T-helper 9 cell (primary cell): ENCODE measurements at places on chromosomes 13 and 19.

- peak; percentile 52 for DNase-seq
Measured at GRCh38 chr19:34639491-34640085, 37.4 kb downstream of the SCGB2B2 start.

DNA sequence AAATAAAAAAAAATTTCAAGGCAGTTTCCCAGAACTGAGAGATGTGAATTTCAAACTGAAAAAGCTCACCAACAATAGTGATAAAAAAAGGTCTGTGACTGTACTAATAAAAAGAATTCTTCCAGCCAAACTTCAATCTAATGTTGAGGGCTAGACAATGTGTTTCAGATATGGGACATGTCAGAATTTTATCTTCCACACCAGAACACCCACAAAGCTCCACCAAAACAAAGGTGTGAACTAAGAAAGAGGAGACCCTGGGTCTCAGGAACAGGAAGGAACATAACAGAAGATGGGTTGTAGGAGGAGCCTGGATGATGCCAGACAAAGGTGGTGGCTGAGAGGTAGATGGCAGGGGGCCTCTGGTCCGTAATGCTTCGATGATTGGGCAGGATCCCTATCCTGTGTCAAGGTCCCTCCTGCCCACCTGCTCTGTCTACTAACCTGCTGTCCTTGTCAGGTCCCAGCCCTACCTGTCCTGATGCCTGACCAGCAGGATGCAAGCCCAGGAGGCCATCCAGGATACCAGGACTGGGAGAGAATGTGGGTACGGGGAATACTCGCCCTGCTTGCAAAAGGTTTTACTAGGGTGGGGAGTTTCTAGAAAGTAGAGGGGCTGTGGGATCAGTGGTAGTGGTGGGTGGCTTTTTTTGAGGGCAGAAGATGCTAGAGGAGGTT, 4.5 kb downstream of the MZF1 start:
- DNase-seq = no peak

- DNase-seq = no peak
Measured at GRCh38 chr13:66714795-66715194, 515.3 kb downstream of the PCDH9 start.

GRCh38 chr19:57558525-57558924, 1.1 kb downstream of the ZNF550 start:
- no peak for DNase-seq

DNA sequence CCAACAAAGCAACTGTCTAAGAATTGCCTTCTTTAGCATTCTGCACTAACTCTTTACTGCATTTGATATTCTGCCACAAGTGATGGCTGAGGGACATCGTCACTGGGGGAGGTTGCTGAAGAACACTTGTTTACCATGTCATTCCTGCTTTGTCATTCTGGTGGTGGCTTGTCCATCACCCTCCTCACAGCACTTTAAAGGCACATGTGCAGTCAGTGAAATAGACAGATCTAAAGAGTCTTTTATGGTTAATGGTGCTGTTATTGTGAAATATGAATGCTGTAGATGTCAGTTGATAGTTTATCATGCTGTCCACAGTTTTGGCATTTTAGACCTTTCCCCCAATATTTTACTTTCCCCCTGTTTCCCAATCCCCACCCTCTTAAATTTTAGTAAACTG, 120.9 kb upstream of the TSC22D1 start:
- DNase-seq = no peak

- no peak for DNase-seq
Measured at GRCh38 chr13:112530861-112531260, 57.1 kb downstream of the TUBGCP3 start.

DNA sequence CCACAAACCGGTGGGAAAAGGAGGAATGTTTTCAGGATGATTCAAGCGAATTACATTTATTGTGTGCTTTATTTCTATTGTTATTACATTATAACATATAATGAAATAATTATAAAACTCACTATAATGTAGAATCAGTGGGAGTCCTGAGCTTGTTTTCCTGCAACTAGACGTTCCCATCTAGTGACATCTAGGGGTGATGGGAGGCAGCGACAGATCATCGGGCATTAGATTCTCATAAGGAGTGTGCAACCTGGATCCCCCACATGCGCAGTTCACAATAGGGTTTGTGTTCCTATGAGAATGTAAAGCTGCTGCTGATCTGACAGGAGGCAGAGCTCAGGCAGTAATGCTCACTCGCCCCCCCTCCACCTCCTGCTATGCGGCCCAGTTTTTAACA, 54.5 kb downstream of the SPTBN4 start:
- DNase-seq = no peak

DNA sequence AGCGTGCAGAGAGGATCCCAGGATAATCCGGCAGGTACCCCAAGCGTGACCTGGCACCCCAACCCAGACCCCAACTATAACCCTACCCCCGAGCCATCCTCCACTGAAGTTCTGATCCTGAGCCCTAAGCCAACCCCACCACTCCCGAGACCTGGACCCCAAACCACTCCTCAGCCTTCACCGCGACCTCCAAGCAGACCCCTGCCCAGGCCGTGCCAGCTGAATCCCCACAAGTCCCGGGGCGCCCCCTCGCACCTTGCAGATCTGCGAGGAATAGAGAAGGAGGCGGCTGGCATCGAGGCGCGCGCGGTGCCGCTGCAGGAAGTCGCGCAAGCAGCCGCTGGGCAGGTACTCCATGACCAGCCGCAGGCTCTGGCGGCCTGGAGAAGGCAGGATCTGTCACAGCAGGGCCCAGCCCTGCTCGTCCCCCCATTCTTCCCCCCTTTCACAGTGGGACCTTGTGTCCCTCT, 10.1 kb upstream of the INSL3 start:
- no peak for DNase-seq

GRCh38 chr13:98890925-98891324, 86.9 kb downstream of the DOCK9 start:
- no peak for DNase-seq

- no peak for DNase-seq
Measured at GRCh38 chr13:86838411-86839120, 832.6 kb upstream of the SLITRK5 start.

- no peak for DNase-seq
Measured at GRCh38 chr19:16319481-16319880, 5.1 kb upstream of the KLF2 start.

- DNase-seq = no peak
Measured at GRCh38 chr13:23634897-23635296, 64.7 kb downstream of the TNFRSF19 start.

- DNase-seq = no peak
Measured at GRCh38 chr13:36362251-36362650, 16.1 kb upstream of the SPART start.

GRCh38 chr13:102768909-102769308, 4.7 kb downstream of the TEX30 start:
- no peak for DNase-seq

GRCh38 chr13:109720758-109721184, 65.6 kb downstream of the IRS2 start:
- DNase-seq = no peak

GRCh38 chr13:43761616-43762315, 25.0 kb downstream of the ENOX1 start:
- no peak for DNase-seq

DNA sequence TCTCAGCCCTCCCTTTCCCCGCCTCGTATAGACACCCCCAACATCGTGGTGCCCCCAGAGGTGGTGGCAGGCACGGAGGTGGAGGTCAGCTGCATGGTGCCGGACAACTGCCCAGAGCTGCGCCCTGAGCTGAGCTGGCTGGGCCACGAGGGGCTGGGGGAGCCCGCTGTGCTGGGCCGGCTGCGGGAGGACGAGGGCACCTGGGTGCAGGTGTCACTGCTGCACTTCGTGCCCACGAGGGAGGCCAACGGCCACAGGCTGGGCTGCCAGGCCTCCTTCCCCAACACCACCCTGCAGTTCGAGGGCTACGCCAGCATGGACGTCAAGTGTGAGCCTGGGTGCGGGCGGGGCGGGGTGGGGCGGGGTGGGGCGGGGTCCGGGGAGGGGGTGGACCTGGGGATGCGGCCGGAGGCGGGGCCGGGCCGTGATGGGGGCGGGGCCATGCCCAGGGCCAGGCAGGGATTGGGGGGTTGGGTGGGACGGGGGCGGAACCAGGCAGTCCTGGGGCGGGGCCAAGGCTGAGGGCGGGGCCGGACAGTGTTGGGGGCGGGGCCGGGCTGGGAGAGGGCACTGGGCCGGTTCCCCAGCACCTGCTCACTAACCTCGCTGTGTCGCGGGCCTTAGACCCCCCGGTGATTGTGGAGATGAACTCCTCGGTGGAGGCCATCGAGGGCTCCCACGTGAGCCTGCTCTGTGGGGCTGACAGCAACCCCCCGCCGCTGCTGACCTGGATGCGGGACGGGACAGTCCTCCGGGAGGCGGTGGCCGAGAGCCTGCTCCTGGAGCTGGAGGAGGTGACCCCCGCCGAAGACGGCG, 7.8 kb downstream of the MAG start:
- DNase-seq = no peak

DNA sequence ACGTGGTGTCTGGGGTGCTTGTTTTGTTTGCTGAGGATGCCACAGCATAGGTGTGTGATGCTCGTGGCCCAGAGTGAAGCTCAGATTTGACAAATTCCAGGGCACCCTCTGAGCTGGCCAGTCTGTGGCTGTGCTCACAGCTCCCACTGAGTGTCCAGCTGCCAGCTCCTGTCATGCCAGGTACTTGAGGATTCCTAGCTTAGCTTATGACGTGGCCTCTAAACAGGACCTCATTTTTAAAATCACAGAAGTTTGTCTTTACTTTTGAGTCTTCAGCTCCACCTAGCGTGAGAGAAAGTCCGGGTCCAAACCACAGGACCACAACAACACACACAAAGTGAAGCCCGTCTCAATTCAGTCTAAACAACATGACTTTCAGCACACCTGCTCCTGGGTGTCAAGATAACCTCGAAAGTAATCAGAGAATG, 117.3 kb downstream of the RAB20 start:
- DNase-seq = no peak

GRCh38 chr19:16376241-16376640, 51.6 kb downstream of the KLF2 start:
- no peak for DNase-seq

GRCh38 chr19:1844513-1845124, 3.7 kb downstream of the REXO1 start:
- no peak for DNase-seq

- DNase-seq = no peak
Measured at GRCh38 chr13:45681113-45681512, 21.0 kb upstream of the CBY2 start.

- DNase-seq = no peak
Measured at GRCh38 chr13:107730813-107731212, 484.5 kb downstream of the LIG4 start.

DNA sequence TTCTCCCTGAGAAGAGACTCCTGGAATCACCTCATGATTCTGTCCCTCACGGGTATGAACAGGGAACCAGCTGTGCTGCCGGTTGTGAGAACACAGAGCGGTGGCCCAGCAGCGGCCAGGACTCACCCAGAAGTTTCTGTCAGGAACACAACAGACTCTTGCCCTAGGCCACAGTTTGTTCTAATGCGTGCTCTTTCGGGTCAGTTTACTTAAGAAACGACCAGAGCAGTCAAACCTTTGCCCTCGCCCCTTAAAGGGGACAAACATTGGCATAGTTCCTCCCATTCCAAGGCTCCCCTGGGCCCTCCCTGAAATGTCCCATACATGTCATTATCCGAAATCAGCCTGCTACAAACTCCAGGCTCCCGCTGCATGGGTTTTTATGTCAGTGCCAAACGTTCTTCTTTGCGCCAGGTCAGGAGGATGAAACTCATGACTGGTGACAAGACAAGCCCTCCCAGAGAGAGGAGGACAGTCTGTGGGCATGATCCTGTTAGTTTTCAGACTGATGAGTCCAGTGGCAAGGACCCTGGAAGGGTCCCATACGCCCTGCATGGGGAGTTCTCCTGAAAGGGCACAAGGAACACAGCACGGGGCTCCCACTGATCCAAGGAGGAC, 18.3 kb downstream of the ZIC5 start:
- DNase-seq = no peak

DNA sequence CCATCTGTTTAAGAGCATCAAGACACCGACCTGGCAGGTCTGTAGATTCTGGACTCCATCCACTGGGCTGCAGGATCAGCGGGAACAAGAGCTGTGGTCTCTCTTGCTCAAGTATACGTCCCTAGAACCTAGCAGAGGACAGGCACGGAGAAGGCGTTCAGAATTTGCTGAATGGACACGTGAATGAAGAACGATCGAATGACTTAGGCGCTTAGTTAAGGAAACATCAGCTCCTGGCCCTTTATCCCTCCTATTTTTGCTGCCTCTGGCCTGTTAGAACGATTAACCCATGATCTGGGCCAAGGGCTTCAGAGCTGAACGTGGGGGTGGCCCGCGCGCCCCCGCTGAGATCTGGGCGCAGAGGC, 953 bp downstream of the DZIP1 start:
- no peak for DNase-seq

- no peak for DNase-seq
Measured at GRCh38 chr19:32819419-32820400, 49.9 kb downstream of the SLC7A9 start.

GRCh38 chr13:50011461-50011860, 3.8 kb upstream of the KCNRG start:
- DNase-seq = no peak

GRCh38 chr19:51204321-51204720, 20.6 kb upstream of the CD33 start:
- no peak for DNase-seq
